ENCODE measurements at places on chromosomes 3 and 15. TPM values are rescaled to one million over a fixed set of nuclear protein-coding genes. Genes with fewer than 3 reads are reported as not detected.

GRCh38 chr15:81339321-81339720, 15.4 kb upstream of the STARD5 start:
- DNase-seq = no peak

DNA sequence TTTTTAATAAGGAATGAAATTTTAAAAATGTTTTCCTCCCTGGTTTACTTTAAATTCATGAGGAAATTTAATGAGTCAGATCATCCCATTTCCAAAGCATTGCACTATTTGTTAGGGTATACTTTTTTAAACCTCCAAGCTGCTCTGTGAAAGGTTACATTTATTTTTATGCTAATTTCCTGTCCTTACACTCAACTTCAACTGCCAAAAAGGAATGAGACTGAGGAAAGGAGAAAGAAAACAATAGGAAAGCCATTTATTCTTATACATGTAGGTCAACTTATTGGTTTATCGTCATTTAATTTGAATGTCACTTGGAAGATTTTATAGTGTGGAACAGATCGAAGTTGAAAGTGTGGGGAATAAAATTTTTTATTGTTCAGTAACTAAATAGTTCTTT, 104.1 kb downstream of the ALCAM start:
- DNase-seq = no peak

GRCh38 chr3:124895756-124896155, 8.6 kb upstream of the ITGB5 start:
- no peak for DNase-seq

GRCh38 chr3:14792691-14793121, 26.1 kb upstream of the FGD5 start:
- no peak for DNase-seq

DNA sequence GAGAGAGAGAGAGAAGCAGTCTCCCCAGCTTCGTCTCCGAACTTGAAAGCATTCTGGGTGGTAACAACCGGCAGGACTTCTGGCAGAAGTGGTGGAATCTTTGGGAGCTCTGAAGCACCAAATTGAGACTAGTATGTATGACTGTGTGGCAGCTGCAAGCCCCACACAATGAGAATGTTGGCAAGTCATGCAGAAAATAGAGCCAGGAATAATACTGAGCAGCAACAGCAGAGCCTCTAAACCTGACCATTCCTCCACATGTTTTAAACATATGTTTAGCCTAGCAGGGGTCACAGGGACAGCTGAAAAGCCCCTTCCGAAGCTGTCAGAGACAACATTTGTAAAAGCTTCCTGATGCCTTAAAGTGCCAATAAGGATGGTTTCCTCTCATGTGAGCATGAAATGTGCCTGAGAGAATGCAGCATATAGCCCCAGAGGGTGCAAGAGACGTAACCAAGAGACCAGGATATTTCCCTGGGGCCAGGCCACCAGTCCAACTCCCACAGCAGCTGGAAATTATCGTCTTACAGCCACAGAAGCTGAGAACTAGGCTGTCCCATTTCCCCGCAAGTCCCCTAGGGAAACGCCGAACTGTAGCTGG, 178.6 kb upstream of the CCDC54 start:
- DNase-seq = no peak

DNA sequence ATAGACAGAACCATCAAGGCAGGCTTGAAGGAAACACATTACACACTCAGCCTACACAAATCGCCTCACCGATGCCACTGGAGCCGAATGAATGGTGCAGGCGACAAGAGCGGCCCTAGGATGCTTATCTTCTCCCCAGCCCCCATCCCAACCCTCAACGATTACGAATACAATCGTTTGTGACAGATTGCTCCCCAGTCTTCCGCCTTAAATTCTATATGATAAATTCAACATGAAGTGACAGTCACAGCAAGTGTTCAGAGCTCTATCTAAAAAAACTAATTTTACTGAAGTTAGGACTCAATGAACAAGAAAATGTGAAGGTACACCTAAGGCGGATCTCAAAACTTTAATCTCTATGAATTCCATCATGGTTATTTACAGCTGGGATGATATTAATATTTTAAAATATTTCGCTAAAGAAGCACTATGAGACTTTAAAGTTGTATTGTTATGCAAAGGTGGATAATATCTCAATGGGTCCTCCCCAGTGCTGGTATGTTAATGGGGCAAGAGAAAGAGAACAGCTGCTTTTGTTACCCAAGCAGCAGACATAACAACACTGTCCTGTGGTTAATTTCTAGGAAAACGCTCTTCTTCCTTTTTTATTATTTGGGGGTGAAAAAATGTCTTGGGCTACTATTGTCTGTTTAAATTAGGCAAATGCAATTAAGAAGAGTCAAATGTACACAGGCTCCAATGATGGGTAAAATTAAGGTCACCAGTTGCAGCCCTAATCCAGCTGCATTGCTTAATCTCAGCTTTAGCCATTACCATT, 147.6 kb upstream of the NR2F2 start:
- no peak for DNase-seq

DNA sequence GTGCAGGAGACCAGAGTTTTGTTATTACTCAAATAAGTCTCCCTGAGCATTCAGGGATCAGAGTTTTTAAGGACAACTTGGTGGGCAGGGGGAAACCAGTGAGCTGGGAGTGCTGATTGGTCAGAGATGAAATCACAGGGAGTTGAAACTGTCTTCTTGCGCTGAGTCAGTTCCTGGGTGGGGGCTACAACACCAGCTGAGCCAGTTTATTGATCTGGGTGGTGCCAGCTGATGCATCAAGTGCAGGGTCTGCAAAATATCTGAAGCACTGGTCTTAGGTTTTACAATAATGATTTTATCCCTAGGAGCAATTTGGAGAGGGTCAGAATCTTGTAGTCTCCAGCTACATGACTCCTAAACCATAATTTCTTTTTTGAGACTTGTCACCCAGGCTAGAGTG, 13.8 kb upstream of the ZNF662 start:
- DNase-seq = no peak

- no peak for DNase-seq
Measured at GRCh38 chr3:11944052-11944673, 60.0 kb upstream of the SYN2 start.

- DNase-seq = no peak
Measured at GRCh38 chr3:66439666-66440344, 61.0 kb downstream of the LRIG1 start.

DNA sequence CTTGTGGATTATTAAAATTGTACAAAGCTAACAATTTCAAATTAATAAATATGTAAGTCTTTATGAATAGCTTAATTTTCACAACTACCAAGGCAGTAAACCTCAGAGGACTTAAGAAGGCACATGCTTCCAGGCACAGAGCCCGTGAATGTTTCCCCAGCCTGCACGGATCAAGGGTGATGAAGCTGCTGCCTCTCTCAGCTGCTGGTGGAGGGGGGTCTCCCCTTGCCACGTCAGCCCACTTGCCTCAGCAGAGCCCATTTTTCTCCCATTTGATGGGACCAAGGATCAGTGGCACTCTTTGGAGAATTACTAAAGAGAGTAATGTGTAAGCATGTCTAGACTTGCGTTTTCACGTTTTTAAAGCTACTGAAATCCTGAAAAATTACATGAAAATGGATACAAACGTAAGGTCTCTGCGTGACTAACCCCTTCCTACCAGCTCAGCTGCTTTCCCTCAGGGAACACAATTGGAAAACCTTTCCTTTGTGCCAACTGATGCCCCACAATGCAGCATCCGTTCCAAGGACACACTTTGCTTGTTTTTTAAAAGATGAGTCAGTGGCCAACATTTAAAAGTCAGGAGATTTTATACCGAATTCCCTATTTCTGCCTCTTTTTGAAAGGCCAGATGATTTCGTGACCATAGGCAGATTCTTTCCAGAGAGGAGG, 494.1 kb downstream of the GABRG3 start:
- DNase-seq = no peak

DNA sequence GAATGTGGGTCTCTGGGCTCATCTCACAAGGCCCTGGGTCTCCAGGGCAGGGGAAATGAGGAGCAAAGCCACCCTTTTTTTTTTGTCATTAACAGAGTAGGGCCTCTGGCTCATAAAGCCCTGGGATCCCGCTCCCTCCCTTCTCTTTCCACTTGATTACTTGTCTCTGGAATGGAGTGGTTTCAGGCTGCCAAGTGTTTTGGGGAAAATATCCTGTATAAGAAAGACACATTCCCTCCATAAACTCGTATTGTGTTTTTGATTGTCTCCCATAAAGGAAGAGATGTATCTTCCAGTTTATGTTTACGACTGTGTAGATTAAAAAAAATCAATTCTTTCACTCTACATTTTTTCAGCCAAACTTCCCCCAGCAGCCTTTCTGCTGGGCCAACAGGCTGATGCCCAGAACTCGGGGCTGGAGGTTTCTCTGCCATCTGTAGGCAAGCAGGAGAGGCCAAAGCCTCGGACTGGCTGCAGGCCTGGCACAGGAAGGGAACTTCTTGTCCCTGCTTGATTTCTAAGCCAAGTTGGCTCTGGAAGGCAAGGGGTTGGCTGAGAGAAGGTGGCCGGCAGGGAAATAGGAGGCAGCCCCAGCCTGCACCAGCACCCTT, 49.4 kb upstream of the INSYN1 start:
- DNase-seq = no peak

GRCh38 chr15:33091983-33092693, 102.4 kb downstream of the FMN1 start:
- DNase-seq = no peak

DNA sequence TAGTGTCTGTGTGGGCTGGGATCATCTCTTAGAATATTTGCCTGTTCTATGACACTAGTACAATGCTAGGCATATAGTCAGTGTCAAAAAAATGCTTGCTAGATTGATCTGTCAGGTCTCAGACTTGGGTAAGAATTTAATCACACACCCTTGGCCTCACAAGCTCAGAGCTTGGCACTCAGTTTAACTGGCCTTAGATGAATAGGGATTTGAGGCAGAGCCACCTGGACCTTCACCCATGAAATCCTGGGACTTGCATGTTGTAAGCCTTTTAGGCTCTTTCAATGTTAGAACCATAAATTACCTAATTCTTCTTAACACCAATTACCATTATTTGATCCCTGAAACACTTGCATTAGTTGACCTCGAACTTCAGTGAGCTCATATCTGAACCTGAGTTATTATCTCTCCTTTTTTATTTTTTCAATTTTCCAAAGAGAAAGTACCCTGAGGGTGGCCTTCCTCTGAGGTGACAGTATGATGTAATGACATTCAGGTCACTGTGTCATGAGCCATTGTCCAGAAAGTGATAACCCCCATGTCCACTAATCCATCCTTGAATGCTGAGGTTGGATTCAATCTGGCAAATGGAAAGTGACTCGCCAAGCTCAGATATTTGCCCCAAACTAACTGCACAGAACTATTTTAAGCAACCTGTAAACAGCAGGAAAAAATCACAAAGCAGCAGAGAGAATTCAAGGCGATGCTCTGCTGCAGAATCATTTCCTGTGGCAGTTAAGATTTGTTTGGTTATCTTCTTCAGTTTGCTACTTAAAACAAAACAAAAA, 615.2 kb upstream of the NR2F2 start:
- DNase-seq = no peak

DNA sequence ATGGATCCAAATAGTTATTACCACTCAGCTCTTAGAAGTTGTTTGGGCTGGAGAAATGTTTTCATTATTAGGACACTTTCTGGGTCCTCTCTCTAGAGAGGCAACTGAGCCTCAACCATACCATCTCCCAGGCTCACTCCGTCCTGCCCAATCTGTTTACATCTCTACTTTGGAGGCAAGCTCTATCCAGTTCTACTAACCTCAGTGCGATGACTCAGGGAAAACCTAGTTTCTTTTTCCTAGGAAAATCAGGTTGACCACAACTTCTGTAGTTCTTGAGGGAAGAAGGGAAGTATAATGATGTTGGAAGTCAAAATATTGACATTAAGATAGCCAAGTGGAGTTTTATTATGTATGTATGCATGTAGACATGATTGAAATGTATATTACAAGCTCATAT, 40.4 kb downstream of the LPP start:
- no peak for DNase-seq

GRCh38 chr15:41474941-41475340, 18.7 kb upstream of the ITPKA start:
- DNase-seq = no peak

- DNase-seq = no peak
Measured at GRCh38 chr15:73584699-73585420, 48.3 kb downstream of the NPTN start.

- DNase-seq = no peak
Measured at GRCh38 chr15:91253605-91254004, 153.5 kb downstream of the SV2B start.

GRCh38 chr15:91522605-91523332, 330.7 kb upstream of the SLCO3A1 start:
- no peak for DNase-seq

- DNase-seq = no peak
Measured at GRCh38 chr15:23644829-23645228, 2.8 kb downstream of the MAGEL2 start.

DNA sequence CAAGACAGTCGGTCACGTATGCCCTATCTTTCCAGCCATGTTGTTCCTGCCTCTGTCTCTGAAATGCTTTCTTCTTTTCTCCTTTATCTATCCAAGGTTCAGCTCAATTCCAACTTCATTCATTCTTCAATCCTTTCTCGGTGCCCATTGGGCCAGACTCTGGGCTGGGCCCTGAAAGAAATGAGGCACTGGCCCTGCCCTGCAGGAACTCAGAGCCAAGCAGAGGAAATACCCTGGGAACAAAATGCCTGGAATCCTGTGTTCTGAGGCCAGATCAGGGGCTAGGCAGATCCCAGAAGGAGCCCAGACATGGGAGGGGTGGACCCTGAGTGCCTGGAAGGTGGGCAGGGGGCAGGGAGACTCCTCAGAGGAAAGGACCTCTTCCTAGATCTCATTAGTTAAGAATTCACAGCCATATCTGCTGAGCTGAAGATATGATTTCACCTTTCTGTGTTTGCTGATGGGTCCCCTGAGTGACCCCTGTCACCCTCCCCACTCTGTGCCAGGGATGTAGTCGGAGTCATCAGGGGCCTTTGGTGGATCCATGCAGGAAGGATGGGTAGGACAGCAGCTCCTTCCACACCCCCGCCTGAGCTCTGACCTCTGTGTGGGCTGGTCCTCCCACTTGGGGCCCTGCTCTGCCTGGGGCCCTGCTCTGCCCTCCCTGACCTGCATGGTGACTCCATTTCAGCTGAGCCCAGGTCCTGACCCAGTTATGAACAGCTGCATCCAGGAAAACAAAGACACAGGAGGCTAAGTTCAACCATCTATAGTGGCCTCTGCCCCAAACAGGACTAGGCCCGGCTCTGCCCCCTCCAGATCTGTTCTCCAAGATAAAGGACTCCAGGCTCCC, 5.3 kb upstream of the DAPK2 start:
- DNase-seq = no peak

- DNase-seq = no peak
Measured at GRCh38 chr3:123331006-123331405, 117.9 kb downstream of the ADCY5 start.

- DNase-seq = no peak
Measured at GRCh38 chr3:142990721-142991120, 10.6 kb upstream of the U2SURP start.

GPR176 gene
- total RNA-seq = 4.0 TPM

GOLGA8O gene
- total RNA-seq = not detected

SLC12A1 gene
- not detected for total RNA-seq

TEX55 gene
- total RNA-seq = not detected

GABRA5 gene
- total RNA-seq = 0.57 TPM

PCYT1A gene
- 81.4 TPM for total RNA-seq

PRKCI gene
- 38.7 TPM for total RNA-seq

NUSAP1 gene
- total RNA-seq = 46.1 TPM

STRIT1 gene
- total RNA-seq = not detected

ILDR1 gene
- total RNA-seq = 2.3 TPM

VWA5B2 gene
- total RNA-seq = not detected

CCDC174 gene
- 17.2 TPM for total RNA-seq

CPA3 gene
- total RNA-seq = 0.19 TPM

REC114 gene
- total RNA-seq = not detected

CEMIP gene
- total RNA-seq = 2.8 TPM

Data from esophagus squamous epithelium (tissue), 5 donors.